ENCODE measurements at places on chromosomes 4 and X. TPM values are rescaled to one million over a fixed set of nuclear protein-coding genes. Genes with fewer than 3 reads are reported as not detected.

DNA sequence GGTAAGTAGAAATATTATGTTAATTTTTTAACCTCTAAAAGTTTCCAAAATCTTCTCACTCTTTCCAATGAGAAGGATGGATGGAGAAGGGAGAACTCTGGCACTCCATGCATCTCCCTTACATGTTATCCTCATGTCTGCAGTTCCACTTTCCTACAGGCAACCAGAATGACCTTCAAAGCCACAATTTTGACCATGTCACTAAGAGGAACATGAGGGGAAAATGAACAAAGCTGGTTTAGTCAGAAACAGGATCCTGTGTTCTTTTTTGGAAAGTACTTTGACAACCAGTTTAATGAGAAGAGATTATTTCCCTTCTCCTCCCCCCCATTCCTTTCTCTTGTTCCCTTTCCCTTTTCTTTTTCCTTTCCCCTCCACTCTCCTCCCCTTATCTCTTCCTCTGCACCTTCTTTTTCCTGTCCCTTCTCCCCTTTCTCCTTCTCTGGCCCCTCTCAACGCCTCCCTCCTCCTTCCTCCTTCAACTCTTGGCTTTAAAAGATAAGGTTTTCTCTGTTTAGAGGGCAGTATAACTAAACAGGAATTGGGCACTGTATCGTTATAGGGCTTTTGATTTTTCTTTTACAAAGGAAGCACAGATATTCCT, 42.5 kb downstream of the DTHD1 start:
- no peak overlapping the region for H3K27ac ChIP-seq
- H3K27me3 ChIP-seq = no peaks in the 10 kb centered on the region
- no peak for DNase-seq
- H3K4me1 ChIP-seq = peaks cover 61% of the 10 kb centered on the region

GRCh38 chr4:133621628-133622027, 472.5 kb downstream of the PCDH10 start:
- H3K4me1 ChIP-seq = no peaks in the 10 kb centered on the region
- no peaks in the 10 kb centered on the region for H3K36me3 ChIP-seq
- H3K4me3 ChIP-seq = no peak overlapping the region
- H3K27me3 ChIP-seq = no peaks in the 10 kb centered on the region
- no peak for DNase-seq

- H3K27me3 ChIP-seq = no peaks in the 10 kb centered on the region
- peaks cover 9% of the 10 kb centered on the region for H3K4me1 ChIP-seq
- DNase-seq = no peak
- H3K4me3 ChIP-seq = no peak overlapping the region
Observed at GRCh38 chr4:153531000-153531358, 64.8 kb downstream of the TMEM131L start.

MAGEA4 gene
- total RNA-seq = not detected

DNA sequence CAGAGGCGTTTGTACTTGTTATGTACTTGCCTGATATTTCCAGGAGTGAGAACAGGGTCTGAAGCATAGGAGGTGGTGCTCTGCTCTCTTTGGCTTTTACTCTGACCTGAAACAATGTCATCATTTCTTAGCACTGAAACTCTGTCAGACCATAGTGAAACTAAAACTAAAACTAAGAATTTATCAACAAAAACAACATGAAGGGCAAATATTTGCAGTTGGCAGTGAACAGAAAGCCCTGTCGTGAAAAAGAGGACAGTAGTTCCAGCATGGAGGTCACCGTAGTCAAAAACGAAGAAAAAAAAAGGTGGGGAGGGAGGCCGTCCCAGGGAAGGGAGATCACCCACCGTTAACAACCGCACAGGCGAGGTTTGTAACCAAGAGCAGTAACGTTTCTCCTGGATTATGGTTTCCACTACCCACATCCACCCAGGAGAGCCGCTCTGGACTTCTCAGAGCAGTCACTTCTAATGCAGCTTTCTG, 97.5 kb downstream of the ANK2 start:
- no peaks in the 10 kb centered on the region for H3K36me3 ChIP-seq
- H3K4me1 ChIP-seq = peaks cover 11% of the 10 kb centered on the region
- no peaks in the 10 kb centered on the region for H3K27me3 ChIP-seq
- no peak for DNase-seq

GRCh38 chr4:132593717-132594400, 555.2 kb upstream of the PCDH10 start:
- H3K27ac ChIP-seq = no peak overlapping the region
- no peak overlapping the region for H3K4me3 ChIP-seq
- H3K36me3 ChIP-seq = no peaks in the 10 kb centered on the region
- no peaks in the 10 kb centered on the region for H3K27me3 ChIP-seq

DNA sequence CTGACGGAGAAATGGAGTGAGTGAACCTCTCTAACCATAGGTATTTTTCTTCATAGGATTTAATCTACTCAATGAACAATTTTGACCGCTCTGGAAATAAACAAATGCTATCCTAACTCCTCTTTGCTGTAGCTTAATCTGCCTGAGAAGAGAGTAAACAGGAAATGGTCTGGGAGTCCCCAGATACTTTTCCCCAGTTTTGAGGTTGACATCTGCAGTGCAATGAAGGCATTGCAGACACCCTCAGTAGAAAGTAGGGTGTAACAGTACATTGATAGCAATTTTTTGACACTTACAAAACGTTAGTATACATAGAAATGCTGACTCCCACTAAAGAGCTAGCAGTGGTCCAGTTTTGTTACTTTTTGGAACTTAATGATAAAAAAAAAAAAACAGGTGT, 495.9 kb upstream of the FAM241A start:
- H3K4me3 ChIP-seq = no peak overlapping the region
- H3K27me3 ChIP-seq = no peaks in the 10 kb centered on the region
- H3K36me3 ChIP-seq = no peaks in the 10 kb centered on the region
- DNase-seq = no peak
- no peaks in the 10 kb centered on the region for H3K4me1 ChIP-seq

- no peaks in the 10 kb centered on the region for H3K36me3 ChIP-seq
- H3K4me3 ChIP-seq = no peak overlapping the region
- DNase-seq = no peak
- no peaks in the 10 kb centered on the region for H3K4me1 ChIP-seq
- H3K27ac ChIP-seq = no peak overlapping the region
Observed at GRCh38 chr4:39067451-39067850, 5.4 kb downstream of the KLHL5 start.

GRCh38 chr4:26984896-26985295, 124.3 kb downstream of the STIM2 start:
- no peak overlapping the region for H3K4me3 ChIP-seq
- H3K36me3 ChIP-seq = no peaks in the 10 kb centered on the region
- H3K4me1 ChIP-seq = peaks cover 3% of the 10 kb centered on the region

ARMCX1 gene
- total RNA-seq = 24.7 TPM

DNA sequence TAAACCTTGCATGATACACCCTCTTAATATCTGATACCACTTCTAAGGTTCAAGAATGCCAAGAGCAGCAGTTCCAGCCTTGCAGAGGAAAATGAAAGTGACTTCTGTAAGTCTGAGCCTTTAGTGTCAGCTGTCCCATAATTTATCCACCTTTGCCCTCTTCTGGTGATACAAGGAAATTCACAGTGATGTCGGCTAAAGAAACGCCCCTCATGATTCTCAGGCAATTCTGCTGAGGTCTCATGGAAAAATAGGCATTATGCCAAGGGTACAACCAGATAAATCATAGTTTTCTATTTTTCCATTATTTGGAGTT, 172.2 kb upstream of the CXCL13 start:
- no peak overlapping the region for H3K4me3 ChIP-seq
- peaks cover 6% of the 10 kb centered on the region for H3K4me1 ChIP-seq
- DNase-seq = no peak
- no peaks in the 10 kb centered on the region for H3K27me3 ChIP-seq
- no peaks in the 10 kb centered on the region for H3K36me3 ChIP-seq
- H3K27ac ChIP-seq = no peak overlapping the region

- H3K27me3 ChIP-seq = no peaks in the 10 kb centered on the region
- no peak overlapping the region for H3K4me3 ChIP-seq
- no peak overlapping the region for H3K27ac ChIP-seq
- DNase-seq = no peak
- H3K4me1 ChIP-seq = no peaks in the 10 kb centered on the region
Observed at GRCh38 chr4:24831637-24832036, 36.3 kb downstream of the SOD3 start.

DMRTC1 gene
- 0.18 TPM for total RNA-seq

DNA sequence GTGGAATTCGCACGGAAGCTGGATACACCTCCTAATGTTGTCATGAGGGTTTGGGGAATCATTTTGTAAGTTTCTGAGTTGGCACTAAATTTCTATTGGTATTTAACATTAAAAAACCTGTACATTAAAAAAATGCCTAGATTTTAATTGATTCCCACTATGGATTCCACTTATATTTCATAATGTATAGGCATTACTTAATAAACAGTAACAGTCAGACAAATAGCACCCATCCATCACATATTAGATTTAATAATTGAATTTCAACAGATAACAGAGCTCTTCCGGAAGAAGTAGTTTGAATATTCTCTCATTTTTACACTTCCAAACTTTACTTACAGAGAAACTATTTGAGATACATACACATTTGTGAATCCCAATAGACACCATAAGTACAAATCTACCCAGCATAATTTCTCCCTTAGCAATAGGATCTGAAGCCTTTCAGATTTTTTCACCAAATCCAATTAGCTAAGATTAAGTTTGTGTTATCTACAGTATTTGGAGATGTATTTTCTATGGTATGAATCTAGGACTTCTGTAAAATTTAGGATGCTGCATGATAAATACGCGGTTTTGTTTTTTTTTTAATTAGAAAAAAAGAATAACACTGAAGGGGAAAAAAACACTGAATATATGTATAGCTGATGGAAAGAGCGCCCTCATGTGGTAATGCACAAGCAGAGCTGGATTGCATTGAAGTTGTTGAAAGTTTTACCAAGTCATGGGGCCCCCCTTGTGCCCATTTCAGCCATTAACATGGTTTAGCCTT, 12.2 kb upstream of the ODAM start:
- H3K27me3 ChIP-seq = no peaks in the 10 kb centered on the region
- H3K4me1 ChIP-seq = no peaks in the 10 kb centered on the region
- no peaks in the 10 kb centered on the region for H3K36me3 ChIP-seq
- DNase-seq = no peak
- no peak overlapping the region for H3K4me3 ChIP-seq
- no peak overlapping the region for H3K27ac ChIP-seq

CSTF2 gene
- total RNA-seq = 17.2 TPM

- H3K36me3 ChIP-seq = no peaks in the 10 kb centered on the region
- H3K27me3 ChIP-seq = no peaks in the 10 kb centered on the region
- H3K4me1 ChIP-seq = no peaks in the 10 kb centered on the region
- H3K4me3 ChIP-seq = no peak overlapping the region
- no peak overlapping the region for H3K27ac ChIP-seq
- no peak for DNase-seq
Observed at GRCh38 chrX:46130247-46130646, 415.0 kb downstream of the ZNF674 start.

DDX53 gene
- total RNA-seq = not detected

AIFM1 gene
- 31.2 TPM for total RNA-seq

DNA sequence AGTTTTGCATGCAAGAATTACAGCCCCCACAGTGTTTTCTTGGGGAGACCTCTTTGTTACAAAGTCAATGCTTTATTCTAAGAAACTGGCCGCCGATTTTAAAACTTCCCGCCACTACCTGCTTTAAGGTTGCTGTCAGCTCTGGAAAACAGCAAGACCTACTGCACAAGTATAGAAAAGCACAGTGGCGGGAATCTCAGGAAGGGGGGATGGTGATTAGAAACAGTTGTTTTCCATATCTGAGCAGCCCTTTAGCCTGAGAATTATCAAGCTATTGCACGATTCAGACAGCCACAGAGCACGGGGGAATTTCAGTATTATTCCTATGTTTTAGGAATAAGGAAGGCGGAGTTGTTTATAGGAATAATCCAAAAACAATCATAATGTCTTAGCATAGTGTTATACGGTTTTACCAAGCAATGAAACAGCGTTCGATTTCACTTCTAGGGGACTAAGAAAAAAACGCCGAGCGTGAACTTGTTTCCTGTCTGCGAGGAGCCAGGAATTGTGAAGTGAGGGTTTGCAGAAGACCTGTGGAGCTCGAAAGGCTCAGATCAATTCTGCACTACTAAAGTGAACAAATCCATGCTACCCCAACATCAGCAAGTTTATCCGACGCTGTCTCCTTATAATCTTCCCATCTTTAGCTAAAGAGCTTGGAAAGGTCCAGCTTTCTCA, 81.3 kb downstream of the HMGN5 start:
- peak overlapping the region; percentile 52 for H3K4me3 ChIP-seq
- no peak for DNase-seq
- H3K27me3 ChIP-seq = no peaks in the 10 kb centered on the region

DCK gene
- 17.5 TPM for total RNA-seq

DNA sequence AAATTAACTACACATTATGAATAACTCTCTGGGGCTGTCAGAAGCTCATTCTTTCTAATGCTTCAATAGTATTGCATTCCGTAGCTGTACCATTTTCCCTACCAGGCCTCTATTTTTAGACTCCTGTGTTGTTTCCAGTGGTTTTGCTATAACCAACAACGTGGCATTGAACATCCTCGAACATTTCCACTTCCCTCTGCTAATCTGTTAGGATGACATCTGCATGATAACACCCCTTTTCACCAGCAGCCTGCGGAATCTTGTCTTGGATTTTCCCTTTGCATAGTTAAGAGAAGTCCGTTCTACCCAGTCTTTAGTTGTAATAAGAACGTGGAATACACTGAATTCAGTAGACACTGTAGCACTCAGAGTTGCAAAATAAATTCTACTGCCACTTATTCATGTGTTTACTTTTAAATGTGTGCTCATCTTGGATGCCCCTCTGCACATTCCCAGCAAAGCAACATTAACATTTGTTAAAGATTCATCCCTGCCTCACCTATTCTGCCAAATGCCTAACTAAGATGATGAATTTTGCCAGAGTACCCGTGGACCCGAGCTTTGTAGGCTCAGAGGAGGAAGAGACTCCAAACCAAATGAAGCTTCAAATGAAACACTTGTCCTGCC, 55.6 kb downstream of the SEL1L3 start:
- no peak overlapping the region for H3K4me3 ChIP-seq
- no peak for DNase-seq
- no peak overlapping the region for H3K27ac ChIP-seq

DNA sequence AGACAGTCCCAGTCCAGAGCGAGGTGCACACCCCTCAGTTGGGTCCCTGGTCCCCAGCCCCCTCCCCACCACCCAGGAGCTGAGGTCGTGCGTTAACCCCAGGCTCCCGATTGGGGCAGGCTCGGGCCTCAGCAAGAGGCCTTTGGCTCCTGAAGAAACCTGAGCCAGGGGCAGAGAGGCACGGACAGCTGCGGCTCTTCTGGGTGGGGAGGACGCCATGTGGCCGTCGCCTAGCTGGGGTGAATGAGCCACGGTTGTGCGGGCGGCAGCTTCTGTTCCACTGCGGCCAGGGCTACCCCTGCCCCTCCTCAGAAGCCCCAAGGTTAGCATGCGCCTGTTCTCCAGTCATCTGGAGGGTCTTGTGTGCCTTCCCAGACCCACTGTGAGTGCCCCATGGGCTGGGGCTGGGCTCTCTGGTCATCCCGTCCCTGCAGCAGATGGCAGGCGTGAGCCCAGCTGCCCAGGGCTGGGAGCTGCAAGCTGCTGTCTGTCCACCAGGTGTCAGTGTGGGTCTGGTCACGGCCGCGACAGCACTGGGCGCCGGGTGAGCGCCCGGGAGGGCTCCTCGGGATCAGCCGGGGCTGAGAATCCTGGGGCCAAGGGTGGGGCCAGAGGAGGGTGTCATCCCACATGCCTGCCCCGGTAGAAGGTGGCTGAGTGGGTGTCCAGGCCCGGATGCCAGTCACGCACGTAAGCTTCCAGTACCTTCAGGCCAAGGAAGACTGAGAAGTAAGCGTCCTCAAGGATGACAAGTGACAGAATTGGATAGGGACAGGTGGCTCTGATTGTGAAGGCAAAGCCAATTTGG, 21.9 kb downstream of the ATP2B3 start:
- H3K4me3 ChIP-seq = no peak overlapping the region
- peaks cover 17% of the 10 kb centered on the region for H3K27me3 ChIP-seq
- no peaks in the 10 kb centered on the region for H3K36me3 ChIP-seq
